Fibroblast of mammary gland (primary cell): ENCODE measurements at places on chromosomes 11 and 22.
A peak's percentile ranks its signal among the peaks of the same experiment; 100 is the strongest.

DNA sequence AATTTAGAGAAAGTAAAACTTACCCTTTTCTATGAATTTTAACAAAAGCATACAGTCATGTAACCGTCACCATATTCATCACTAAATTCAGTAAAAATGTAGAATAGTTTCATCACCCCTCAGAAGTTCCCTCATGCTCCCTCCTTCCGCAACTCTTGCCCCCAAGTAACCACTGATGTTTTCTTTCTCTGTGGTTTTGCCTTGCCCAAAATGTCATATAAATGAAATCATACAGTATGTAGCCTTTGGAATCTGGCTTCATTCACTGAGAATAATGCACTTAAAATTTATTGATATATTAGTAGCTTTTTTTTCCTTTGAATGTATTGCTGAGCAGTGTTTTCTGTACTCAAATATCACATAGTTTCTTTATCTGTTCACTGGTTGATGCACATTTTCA lies 60.1 kb downstream of the DCUN1D5 start:
- DNase-seq: peak; percentile 36

GRCh38 chr11:95360377-95361075 lies 129.5 kb upstream of the SESN3 start:
- peak; percentile 38 for DNase-seq

DNA sequence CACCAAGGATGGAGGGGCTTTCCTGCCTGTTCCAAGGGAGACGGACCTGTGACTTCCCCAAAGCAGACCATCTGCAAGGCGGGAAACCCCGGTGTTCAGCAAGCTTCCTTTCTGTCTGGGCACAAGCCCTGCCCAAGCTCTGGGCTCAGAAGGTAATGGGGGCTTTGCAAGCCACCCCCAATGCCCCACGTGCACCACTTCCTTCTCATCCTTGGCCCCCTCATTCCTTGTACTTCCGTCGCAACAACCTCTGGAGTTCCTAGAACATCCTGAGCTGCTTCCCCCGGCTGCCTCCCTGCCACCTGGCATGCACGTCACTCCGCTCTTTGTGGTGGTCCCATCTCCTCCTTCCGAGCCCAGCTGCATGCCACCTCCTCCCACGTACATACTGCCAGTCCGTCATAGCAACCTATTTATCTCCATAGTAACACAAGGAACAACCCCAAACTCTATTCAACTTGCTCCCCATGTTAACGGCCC lies 3.9 kb downstream of the MYEOV start:
- DNase-seq: peak; percentile 14

DNA sequence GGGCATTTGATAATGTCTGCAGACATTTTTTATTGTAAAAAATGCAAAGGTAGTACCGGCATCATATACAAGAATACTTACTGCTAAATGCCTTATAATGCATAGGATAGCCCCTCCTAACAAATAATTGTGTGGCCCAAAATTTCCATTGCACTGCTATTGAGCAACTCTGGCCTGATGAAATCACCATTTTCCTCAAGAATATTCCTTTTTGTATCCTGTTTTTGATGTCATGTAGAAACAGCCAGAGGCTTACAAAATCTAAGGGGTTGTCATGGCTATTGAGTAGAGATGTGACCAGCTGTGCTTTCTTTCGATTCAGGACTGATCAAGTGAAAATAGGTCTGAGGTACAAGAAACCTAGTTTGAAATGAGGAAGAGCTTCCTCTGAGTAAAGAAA lies 854.3 kb downstream of the KCNA4 start:
- peak; percentile 4 for DNase-seq

DNA sequence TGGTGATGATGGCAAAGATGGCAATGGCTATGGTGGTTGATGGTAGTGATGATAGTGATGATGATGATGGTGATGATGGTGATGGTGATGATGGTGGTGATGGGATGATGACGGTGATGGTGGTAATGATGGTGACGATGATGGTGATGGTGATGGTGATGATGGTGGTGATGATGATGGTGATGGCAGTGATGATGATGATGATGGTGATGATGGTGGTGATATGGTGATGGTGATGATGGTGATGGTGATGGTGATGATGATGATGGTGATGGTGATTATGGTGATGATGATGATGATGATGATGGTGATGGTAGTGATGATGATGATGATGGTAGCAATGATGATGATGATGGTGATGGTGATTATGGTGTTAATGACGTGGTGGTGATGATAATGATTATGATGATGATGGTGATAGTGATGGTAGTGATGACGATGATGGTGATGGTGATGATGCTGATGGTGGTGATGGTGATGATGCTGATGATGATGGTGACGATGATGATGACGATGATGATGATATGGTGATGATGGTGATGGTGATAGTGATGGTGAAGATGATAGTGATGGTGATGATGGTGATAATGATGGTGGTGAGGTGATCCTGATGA lies 232.1 kb downstream of the BRD1 start:
- no peak for DNase-seq

DNA sequence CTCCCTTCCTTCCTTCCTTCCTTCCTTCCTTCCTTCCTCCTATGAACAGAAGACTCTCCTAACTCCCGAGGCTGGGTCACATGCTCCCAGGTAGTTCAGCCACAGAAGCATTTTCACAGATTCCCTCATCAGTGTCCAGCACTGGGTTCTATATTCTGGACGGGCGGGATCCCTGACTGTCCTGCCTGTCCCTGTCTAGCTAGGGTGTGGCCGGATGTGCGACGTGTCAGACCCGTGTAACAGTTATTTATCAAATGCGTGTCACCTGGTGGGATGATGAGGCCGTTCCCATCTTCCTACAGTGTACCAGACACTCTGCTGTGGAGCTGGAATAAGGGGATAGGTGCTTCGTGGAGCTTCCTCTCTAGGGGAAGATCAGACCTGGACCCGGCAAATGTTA lies 901.0 kb downstream of the BRD1 start:
- DNase-seq: no peak

DNA sequence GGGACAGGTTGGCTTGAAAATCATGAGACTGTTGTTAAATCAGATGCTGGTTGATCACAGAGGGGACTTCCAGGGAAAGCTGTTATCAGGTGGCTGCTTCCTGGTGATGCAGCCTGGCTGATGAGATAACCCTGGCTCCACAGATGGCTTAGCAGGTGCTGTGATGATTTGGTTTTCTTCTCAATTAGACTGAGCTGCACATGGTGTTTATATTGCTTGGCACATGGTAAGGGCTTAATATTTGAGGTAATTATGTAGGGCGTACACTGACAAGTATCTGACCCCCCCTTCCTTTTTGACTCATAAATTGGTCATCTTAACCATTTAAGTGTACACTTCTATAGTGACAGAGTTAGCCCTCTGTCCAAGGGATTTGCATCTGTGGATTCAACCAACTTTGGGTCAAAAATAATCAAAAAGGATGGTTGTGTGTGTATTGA lies 7.0 kb downstream of the RPS3 start:
- DNase-seq: peak; percentile 70

GRCh38 chr11:66868726-66869566 lies 12.1 kb downstream of the LRFN4 start:
- DNase-seq: no peak

DNA sequence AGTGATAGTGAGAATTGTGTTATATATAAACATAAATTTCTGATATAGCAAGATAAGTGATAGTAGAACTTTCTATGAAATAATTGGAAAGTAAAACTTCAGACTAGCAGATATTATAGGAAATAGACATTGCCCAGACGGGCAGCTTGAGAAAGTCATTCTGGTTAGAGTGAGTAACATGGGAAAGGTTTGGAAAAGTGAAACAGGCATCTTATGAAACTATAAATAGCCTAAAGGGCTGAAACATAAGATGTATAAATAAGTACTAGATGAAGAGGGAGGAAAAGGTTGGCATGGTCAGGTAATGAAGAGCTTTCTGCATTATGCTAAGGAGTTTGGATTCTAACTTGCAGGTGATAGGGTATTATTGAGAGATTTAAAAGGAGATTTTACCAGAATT lies 101.3 kb downstream of the DYNC2H1 start:
- no peak for DNase-seq

GRCh38 chr11:102293873-102294601 lies 23.2 kb upstream of the BIRC3 start:
- peak; percentile 66 for DNase-seq

GRCh38 chr22:32854351-32854804 lies 52.9 kb downstream of the TIMP3 start:
- peak; percentile 65 for DNase-seq

DNA sequence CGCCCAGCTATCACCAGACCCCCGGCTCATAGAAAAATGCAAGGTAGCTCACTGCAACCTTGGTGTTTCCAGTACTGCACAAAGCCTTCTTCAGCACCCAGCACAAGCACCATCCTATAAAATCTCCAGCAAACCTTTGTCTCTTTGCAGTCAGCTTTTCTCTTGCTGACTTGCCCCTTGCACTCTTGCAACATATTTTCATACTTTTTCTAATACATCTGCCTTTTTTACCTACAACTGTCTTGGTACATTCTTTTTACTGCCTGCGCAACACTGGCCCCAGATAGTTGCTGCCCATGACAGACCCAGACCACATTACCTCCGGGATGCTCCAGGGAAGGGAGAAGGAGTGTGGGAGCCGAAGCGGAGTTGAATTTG lies 142.4 kb downstream of the MPPED1 start:
- DNase-seq: no peak

GRCh38 chr22:46673662-46674236 lies 53.6 kb downstream of the GRAMD4 start:
- no peak for DNase-seq

- no peak for DNase-seq
These were observed 29.6 kb upstream of the PRAME start for GRCh38 chr22:22588485-22589164.

DNA sequence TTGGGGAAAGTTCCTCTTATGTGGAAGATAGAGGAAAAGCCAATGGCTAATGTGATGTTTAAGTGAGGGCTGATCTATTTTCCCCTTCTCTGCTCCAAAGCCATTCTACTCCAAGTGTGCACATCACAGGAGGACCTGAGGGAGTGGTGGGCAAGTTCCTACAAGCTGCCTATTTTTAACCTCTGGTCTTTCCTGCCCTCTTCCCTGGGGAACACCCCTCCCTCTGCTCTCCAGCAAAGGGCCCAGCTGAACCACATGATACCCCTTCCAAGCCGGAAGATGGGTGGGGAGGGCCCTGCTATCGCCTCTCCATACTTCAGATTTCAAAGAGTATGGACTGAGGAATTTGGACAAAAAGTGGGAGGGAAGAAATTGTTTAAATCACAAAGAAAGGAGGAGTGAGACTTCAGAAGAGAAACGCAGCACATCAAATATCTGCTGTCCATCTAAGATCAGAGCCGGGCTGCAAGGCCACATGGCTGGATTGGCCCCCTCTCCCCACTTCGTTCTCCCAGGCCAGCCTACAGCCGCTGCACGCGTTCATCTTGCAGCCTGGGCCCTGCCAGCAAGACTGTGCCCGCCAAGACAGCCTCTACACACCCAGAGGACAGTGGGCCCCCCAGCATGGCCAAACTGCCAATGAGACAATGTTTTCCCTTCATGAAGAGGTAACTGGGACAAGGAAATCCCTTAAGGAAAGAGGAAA lies 77.5 kb downstream of the MICAL3 start:
- DNase-seq: no peak

- DNase-seq: no peak
These were observed 131.7 kb downstream of the CEP164 start for GRCh38 chr11:117459123-117459978.

DNA sequence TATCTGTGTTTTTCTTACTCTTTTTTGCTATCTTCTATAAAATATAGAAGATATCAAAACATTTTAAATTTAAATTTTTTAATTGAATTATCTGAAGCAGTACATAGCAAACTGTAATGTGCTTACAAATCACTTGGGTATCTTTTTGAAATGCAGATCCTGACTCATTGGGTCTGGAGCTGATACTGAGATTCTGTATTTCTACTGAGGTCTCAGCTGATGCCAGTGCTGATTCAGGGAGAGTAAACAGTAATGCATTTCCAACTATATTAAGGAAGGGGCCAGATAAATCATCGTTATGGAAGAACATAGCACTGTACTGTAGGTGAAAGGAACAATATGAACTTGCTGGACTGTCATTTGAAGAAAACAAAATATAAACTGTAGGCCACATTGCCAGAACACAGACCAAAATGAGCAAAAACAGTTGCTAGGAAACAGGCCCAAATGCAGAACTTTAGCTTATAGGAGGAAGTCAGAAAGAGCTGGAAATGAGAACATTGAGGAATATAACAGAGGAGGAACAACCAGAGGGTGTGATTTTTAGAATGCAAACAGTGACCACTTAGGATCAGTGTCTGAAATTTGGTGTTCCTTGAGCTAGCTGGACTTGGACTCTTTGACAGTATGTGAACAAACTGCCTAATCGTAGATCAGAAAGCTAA lies 3.3 kb downstream of the ARL14EP start:
- DNase-seq: peak; percentile 60

DNA sequence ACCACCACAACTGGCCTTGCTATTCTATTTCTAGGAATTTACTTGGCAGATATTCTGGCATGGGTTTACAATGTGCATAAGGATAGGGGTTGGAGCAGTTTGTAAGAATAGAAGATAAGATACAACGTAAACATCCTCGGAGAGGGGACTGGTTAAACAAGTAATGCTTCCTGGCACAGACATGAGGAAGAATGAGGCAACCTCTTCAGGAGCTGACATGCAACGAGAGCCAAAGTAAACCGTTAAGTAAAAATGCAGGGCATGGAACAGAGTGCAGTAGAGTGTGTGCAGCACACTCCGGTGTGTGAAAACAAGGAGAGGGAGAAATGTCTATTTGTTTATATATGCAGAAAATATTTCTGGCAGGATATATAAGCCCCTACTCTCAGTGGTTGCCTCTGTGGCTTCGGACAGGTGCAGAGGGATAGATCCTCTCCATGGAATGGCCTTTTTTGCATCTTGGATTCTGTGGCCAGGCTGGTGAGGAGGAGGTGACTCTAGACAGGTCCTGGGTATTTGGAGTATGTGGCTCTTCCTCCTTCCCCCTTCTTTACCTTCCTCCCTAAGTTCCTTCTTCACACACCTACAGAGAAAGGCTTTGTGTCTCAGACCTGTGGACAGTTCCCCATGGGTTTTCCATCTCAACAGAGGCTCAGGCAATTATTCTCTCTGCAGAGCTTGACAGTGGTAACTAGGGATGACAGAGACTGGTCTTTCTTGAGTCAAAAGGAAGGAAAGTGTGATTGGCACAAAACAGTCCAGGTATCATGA lies 2.5 kb downstream of the RAB36 start:
- peak; percentile 36 for DNase-seq
